OCI-LY7 (cell line): ENCODE measurements at places on chromosomes 1 and 21. TPM values are rescaled to one million over a fixed set of nuclear protein-coding genes. Genes with fewer than 3 reads are reported as not detected.

GRCh38 chr1:32197074-32197473 lies 3.3 kb upstream of the CCDC28B start:
- DNase-seq = no peak

DNA sequence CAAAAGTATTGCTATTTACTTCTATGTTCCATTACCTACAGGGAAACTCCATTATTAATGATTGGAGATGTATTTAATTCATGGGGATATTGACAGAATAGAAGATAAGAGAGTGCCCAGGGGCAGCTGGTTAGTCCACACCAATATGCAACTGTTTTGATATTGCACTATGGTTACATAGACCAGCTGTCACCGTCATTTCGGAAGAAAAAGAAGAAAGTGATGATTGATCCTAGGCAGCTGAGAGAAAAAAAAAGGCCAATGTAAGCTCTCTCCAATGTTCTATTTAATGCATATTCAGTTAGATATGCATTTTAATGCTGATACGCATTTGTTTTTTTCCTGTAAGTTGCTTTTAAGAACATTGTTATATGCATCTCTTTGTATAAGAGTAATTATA lies 1367.2 kb downstream of the KCNT2 start:
- DNase-seq = no peak

TM2D1 gene
- total RNA-seq = 33.8 and 34.9 TPM in 2 replicates

CHTOP gene
- total RNA-seq = 106 and 107 TPM in 2 replicates

- DNase-seq = peak; percentile 56
These were observed 1.3 kb upstream of the GNB1 start for GRCh38 chr1:1892079-1892762.

PDZK1IP1 gene
- not detected in 2 replicates for total RNA-seq

PPIAL4G gene
- not detected in 2 replicates for total RNA-seq

MMEL1 gene
- not detected in 2 replicates for total RNA-seq
